ENCODE measurements at places on chromosomes 13 and 19.

- DNase-seq, result peak; percentile 2
Measured at GRCh38 chr19:48568345-48568886, 16.4 kb downstream of the SULT2B1 start.

- no peak for DNase-seq
Measured at GRCh38 chr19:50422397-50423278, 3.9 kb downstream of the SPIB start.

DNA sequence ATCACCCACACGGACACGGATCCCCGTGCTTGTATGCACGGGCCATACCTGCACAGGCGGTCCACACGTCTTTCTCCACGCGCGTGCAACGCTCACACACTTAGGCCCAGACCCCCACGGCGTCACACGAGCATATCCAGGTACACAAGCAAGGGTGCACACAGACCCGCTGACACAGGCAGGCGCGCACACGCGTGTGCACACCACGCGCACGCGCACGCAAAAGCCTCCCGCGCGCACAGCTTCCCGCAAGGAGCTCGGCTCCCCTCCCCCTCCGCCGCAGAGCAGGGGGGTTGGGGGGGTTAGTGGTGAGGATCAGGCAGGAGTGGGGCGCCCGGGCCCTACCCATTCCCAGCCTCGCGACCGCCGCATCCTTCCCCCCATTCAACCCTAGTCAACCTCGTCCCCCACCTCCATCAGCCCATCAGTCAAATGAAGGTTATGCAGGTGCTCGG, 407 bp downstream of the RAB3A start:
- no peak for DNase-seq

DNA sequence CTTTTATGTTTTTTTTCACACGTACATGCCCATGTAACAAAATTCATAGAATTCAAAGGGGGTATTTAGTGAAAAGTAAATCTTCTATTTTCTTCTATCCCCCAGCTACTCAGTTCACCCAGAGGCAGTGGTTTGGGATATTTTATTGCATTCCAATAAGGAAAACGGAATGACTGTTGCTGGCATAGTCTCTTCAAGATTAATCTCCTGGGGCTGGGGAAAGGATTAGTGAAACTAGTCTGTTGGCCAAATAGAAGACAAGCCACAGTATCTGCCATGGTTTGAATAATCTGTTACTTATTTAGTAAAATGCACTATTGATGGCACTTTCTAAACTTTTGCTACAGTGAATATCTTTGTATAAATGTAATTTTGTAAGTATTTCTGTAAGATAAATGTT, 122.0 kb downstream of the NDFIP2 start:
- DNase-seq, result no peak

- DNase-seq, result no peak
Measured at GRCh38 chr13:114140131-114140905, 7.9 kb upstream of the RASA3 start.

- no peak for DNase-seq
Measured at GRCh38 chr19:28350673-28351072, 862.3 kb downstream of the UQCRFS1 start.

DNA sequence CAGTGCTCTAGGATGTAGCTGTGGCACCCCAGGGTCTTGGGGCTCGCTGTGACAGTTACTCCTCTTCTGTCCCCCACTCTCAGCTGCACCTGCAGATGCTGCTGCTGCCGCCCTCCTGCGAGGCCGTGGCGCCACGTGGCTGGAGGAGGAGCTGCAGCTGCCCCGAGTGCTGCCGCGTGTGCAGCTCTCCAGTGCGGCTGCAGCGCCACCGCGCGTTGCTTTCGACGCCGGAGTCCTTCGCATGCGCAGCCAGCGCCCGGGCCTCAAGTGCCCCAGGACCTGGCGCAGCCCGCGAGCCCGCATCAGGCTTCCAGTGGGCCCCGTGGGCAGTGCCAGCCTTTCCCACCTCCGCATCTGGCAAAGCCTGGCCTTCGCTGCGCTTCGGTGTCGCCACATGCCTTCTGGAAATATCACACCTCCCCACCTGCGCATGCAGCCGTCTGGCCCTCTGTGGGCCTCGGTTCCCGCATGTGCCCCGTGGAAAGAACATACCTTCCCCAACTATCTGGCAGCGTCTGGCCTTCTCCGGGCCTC, 692 bp upstream of the ZNF580 start:
- no peak for DNase-seq

DNA sequence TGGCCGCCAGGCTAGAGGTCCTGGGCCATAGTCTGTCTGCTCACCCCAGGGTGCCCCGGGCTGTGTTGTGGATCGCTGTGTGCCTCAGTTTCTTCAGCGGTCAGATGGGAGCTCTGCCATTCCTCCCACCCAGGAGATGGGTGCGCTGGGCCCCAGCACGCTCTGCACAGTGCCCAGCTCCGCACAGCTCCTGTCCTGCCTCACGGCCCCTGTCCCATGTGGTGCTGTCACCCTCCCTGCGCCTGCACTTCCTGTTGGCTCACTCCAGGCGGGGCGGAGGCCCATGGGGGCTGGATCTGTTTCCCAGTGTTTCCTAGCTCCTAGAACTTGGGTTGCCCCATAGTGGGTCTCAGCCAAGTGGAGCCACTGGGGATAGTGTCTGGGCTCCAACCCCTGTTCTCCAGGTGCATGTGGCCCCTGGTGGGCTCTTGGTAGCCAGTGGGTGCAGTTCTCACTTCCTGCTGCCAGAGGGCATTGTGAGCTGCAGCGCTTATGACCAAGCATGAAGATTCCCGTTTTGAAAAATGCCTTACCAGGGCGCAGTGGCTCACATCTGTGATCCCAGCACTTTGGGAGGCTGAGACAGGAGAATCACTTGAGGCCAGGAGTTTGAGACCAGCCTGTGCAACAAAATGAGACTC, 69.8 kb downstream of the KDM4B start:
- DNase-seq, result no peak

DNA sequence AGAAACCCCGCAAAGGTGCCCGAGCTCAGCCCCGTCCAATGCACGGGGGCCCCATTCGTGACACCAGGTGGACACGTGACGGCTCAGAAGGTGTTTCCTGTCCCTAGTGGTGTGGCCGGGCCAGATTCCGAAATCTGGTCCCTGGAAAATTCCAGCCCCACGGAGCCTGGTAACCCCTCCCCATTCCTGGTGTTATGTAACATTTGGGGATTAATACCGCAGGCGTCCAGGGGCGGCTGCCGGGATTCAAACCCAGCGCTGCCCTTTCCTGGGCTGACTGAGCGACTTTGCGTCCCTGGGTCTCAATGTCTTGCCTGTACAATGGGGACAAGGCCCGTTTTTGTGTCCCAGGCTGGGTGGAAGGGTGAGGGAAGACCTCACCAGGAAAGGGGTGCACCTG, 1.0 kb upstream of the PLK5 start:
- DNase-seq, result no peak

Data from hippocampal formation (tissue), 2 donors.